ENCODE measurements at places on chromosomes 12 and 14.

DNA sequence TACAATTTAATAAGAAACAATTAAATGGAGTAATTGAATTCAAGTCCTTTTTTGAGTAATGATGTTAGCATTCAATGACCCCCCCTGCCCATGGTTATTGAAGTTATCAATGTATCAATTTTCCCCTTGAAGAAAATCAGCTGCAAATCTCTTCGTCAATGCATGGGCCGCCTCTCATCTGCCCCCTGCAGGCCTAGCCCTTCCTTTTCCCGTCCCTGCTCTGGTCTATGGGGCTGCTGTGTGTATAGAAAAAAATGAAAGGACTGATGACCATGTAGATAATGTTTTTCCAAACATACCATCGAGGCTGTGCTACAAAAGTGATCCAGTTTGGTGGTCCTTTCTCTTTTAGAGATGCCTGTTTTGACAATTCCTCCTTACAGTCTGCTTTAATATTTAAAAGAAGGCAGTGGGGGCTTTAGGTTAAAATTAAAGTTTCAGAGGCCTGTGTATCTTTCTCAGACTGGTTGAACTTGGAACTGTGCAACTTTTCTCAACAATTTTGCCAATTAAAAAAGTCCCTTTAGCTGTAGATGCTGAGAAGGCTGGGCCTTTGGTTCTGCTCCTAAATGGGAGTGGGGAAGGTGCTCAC is 98.4 kb downstream of the APAF1 start:
- DNase-seq, result peak; percentile 53

DNA sequence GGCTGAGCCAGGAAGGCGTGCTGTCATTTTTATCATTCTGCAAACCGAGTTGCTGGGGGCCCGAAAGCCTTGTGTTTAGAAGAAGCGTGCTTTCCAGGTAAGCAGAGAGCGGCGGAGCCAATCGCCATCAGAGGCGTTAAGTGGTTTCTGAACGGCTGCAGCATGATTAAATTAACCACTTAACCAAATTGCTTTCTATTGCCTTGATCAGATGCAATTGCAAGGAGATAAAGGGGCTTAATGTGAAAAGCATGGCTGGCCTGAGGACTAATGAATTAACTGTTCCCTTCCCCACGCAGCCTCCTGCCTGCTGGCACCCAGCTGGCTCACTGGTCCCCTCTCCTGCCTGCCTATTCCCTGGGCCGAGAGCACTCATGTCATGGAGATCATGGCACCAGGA is 36.6 kb upstream of the CHGA start:
- DNase-seq, result no peak

DNA sequence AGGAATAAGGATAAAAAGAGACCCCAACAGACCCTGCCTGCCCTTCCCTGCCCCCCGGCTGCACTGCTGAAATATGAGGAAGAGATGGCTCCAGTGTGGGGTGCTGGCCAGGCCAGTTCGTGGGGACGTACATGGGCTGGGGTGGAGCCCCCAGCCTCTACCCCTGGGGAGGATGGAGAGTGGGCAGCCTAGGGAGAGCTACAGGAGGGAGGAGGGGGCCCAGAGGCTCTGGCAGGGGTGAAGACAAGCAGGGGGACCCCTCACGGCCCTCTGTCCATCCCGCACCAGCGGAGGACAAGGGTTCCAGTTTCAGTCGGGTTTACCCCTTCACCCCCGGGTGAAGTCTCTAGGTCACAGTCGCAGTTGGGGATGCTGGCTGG is 11.0 kb upstream of the RPLP0 start:
- no peak for DNase-seq

- DNase-seq, result no peak
These were observed 128.5 kb downstream of the KCNK10 start for GRCh38 chr14:88194531-88194930.

- peak; percentile 84 for DNase-seq
These were observed 20.4 kb downstream of the BATF start for GRCh38 chr14:75542588-75543091.

DNA sequence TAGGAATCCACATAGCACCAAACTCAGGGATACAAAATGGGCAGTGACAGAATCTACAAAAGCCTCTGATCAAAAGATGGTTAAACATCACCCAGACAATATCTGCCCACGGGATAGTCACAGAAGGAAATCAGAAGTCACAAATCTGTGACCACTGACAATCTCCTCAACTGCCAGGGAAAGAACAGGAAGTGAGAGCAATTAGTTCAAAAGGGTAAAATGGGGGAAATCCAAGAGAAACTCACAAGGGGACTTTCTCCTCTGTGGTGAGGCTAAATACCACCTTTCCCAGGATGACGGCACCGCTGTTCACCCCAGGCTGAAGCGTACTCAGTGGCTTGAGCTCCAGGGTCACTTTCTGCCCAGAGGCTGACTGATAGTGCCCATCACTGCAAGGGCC is 10.7 kb downstream of the TTC5 start:
- peak; percentile 17 for DNase-seq

DNA sequence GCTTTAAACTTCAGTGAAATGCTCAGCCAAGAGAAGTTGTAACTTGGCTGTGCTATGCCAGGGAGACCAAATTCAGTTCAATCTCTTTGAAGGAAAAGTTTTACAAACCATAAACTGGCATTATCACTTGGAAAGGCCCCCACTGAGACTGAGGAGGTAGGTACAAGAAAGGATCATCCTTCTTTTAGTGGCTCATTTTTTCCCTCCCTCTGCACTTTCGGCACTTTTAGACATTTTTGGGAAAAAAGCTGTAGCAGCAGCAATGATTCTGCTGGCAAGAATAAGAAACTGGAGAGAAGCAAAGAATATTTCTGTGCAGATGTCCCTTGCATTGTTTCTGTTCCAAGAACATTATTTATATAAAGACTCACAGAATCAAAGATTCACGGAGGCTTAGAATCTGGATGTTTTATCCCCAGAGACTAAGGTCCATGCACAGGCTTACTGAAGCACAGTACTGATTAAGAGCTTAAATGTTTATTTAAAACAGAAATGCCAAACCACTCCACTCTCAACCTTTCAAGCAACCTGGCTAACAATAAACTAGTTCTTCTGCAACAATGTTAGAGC is 12.3 kb downstream of the ZC2HC1C start:
- no peak for DNase-seq

DNA sequence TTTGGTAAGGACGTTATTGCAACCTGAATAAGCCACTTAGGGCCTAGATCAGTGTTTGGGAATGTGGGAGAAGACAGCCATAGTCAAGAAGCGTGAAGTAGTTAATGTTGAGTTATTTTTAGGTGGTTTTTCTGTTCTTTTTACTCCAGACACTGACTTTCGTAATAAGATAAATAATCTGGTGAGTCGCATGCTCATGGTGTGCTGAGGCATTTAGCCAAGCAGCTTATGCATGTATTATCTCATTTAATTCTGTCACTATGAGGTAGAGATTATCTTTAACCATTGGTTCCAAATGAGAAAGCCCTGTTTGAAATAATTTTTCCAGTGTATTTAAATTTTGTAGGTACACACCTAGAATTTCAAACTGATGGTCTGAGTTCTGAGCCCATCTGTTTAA is 67.3 kb downstream of the RCOR1 start:
- no peak for DNase-seq

DNA sequence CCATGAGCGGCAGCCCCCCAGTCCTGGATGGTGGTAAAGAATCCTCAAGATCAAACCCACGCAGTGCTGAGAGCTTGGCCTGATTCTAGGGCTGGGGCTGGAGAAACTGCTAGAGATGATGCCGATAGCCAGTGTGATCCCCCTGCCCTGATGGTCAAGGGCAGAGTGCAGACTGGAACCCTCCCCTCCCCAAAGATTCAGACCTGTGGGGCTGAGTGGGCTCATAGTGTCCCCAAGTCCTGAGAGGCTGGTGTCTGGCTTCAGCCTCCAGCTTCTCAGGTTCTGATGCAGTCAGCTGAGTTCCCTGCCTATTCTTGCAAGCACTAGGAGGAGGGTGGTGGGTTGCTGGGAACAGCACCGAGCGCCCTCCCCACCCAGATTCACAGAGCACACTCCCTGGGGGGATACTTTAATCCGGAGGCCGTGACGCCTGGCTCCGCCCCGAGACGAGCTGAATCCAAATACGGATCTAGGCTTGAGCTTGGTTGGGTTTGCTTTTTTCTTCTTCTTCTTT is 11.9 kb downstream of the RHOF start:
- DNase-seq, result peak; percentile 24

- no peak for DNase-seq
These were observed 2.6 kb downstream of the GPR162 start for GRCh38 chr12:6824085-6824775.

- DNase-seq, result peak; percentile 75
These were observed 1.3 kb downstream of the BAZ2A start for GRCh38 chr12:56628671-56629458.

- DNase-seq, result no peak
These were observed 453.6 kb downstream of the NELL2 start for GRCh38 chr12:44422559-44422958.

- no peak for DNase-seq
These were observed 462.5 kb upstream of the SOX5 start for GRCh38 chr12:24411948-24412347.

DNA sequence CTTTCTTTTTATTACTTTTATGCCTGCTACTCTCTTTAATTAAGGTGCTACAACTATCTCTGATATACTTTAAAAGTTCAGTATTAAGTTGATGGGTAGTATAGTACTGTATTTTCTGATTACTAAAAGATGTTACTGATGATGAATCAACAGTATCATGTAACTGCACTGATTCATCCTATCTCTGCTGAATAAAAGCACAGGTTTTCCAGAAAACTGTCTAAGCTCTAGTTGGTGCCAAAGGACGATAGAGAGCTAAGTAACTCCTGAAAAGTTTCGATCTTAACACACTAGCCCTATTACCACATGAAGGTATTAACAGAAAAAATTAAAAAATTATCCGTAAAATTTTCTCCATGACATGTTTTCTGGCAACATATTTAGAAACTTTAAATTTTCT is 2.1 kb downstream of the SCAF11 start:
- no peak for DNase-seq

DNA sequence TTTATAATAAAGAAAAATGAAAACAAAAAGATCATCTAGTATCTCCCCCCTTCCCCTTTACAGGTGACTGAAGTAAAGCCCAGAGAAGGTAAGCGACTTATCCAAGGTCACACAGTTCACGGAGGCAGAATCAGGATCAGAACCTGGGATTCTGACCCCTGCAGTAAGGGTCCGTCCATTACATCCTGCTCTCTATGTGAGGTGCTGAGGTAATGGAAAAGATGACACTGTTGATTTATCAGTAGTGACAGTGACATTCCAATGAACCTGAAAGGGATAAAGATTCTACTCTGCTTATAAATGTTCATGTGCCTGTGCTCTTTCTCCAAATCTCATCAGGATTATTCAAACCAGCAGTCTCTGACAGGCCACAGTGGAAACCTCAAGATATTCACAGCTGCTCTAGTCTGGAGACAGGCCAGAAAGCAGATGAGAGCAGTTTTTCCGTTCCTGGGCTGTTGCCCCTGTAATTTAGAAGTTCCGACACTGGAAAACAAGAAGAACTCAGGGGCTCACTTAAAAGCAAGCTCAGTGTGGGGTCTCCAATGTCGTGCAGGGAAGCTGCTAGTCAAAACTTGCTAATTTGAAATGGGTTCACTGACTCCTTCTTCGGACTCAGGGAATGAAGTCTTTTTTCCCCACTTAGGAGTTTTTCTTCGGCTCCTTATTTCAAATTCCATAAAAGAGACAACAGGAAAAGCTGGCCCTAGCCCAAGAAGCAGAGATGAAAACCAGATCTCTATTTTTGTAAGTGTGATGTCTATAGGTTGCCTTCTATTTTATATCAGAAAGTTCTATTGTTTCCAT is 131.8 kb upstream of the EEA1 start:
- peak; percentile 20 for DNase-seq

DNA sequence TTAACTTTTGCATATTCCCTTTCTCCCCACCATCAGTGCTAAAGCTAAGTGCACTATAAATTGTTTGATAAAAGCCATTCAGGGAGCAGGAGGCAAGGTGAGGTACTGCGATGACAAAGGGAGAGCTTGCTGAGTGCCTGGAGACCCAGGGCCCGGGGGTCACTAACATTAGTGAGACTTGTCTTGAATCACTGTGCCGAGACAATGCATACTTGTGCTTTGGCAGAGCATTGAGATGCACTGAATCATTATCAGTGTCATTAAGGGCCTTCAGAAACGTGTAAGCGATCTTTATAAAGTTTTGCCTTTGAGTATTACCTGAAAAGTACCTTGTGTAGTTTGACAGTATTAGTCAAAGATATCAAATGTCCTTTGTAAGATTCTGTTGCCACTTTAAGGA is 447.5 kb downstream of the PCNX1 start:
- DNase-seq, result no peak

- DNase-seq, result no peak
These were observed 88.7 kb downstream of the RIC8B start for GRCh38 chr12:106863189-106863588.

DNA sequence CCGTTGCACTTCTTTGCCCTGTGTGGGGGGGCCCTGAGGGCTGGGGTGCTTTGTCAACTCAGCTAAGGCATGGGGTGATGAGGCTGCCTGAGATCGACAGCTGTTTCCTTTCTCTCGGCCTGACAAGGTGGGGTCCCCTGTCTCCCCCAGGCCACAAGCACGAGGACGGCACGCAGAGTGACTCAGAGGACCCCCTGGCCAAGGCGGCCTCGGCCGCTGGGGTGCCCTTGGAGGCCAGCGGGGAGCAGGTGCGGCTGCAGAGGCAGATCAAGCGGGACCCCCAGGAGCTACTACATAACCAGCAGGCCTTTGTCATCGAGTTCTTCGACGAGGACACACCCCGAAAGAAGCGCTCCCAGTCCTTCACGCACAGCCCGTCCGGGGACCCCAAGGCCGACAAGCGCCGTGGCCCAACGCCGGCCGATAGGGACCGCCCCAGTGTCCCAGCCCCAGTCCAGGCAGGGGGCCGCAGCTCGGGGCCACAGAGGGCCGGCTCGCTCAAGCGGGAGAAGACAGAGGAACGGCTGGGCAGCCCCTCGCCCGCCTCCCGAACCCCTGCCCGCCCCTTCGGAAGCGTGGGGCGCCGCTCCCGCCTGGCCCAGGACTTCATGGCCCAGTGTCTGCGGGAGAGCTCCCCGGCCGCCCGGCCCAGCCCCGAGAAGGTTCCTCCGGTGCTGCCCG is 18.8 kb downstream of the CEP170B start:
- DNase-seq, result no peak

GRCh38 chr12:107335802-107336570 is 242.6 kb upstream of the CRY1 start:
- no peak for DNase-seq
